ENCODE measurements at places on chromosomes 12 and 14. TPM values are rescaled to one million over a fixed set of nuclear protein-coding genes. Genes with fewer than 3 reads are reported as not detected.

COCH gene
- 30.0 TPM for total RNA-seq

NAV3 gene
- 5.0 TPM for total RNA-seq

MYO1A gene
- 0.52 TPM for total RNA-seq

DNA sequence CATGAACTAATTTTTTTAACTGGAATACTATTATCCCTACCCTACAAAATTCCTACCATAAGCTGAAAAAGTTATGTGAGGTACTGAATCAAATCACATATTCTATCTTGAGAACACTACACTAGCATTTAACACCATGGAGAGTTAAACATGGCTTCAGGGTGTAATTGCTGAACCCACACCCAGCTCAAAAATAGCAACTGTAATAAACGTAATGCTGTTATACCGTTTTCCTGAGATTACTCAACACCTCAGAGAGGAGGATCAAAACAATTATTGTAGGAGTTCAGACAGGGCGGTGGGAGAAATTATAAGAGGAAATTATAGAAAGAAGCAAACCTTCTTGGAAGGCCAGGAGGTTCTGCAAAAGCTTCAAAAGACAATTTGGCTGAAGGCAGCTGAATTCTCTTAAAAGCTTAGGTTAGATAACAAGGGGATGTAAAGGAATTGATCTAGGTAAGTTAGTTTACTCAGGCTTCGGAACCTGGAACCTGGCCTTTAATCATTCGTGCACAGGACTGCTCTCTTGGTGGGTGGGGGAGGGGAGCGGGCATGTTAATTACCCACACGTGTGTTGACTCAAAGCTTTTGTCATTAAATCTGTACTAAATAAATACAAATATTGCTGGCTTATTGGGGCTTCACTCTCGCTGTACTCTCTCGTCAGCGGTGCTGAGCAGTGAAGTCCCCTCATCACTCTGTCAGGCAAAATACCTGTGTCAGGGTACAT lies 12.1 kb upstream of the IPO8 start:
- DNase-seq = no peak

DNA sequence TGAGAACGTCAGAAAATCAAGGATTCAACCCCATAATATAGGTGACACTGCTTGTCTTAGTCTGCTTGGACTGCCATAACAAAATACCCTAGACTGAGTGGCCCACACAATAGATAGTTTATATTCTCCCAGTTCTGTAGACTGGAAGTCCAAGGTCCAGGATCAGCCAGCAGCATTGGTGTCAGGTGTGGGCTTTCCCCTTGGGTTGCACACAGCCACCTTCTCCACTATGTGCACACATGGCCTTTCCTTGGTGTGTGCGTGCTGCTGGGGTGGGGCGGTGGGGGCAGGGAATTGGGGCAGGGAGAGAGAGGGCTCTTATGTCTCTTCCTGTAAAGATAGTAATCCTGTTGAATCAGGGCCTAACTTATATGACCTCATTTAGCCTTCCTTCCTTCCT lies 106.4 kb downstream of the SLC25A47 start:
- DNase-seq = no peak

DNA sequence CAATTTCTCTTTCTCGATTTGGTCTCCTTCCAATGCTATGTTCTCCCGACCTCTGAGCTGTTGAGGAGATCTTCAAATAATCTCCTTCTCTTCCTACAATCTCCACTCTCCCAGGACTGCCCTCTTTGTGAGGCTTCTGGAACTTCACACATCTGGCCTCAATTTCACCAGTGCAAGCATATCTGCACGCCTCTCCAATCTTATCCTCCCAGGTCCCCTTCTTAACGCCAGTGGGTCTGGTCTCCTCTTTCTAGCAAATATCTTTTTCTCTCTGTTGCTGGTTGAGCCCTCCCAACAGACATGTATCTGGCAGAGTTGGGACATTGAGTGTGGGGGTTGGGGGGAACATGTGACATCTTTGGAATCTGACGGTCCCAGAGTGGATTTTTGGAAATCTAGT lies 17.9 kb downstream of the RTL1 start:
- no peak for DNase-seq

DNA sequence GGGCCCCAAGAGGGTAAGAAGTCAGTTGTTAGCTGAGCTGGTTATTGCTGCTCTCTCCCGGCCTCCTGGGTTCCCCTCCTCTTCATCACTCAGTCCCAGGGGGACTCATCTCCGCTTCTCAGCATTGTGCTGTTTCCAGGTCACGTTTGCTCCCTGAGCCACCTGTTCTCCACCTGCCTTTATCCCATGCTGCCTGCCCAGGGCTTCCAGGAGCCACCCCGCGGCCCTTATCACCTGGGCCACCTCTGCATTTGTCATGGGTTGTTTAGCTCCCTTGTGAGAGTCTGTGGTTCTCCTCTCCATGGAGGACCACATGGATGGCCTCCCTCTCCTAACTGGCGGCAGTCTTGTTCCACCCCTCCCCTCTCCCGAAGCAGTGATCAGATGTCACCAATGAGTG lies 36.0 kb downstream of the SYNDIG1L start:
- DNase-seq = no peak

DNA sequence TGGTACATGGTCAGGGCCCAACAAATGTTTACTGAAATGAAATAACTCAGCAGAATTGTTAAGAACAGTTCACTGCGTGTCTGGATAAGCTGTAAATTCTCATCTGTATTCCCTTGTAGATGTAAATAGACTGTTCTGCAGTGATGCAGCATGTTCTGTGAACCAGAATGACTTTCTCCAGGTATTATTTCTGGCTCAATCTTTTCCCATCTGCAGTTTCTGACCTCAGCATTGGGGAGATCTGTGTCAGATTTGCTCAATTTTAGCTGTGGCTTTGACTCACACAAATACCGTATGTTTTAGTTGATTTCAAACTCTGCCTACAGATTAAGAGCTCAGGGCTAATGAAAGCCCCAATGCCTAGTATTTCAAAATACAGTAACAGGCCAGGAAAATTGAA lies 49.2 kb upstream of the DICER1 start:
- no peak for DNase-seq

- DNase-seq = no peak
Measured at GRCh38 chr12:120762086-120762485, 36.5 kb downstream of the ACADS start.

DNA sequence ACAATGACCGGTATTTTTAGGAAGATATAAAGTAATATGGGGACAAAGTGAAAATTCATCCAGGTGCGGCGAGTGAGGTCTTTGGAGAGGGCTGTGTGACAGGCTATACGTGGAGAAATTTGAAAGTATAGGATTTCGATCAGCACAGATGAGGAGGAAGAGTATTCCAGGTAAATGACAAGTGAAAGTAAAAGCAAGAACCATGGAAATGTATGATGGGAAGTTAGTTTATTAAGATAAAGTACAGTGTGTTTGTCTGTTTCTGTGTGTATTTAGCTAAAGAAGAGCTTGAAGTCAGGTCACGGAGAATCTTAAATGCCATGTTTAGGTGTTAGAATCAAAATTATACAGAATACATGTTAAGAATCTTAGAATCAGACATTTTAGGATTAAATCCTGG lies 239.0 kb downstream of the CPNE8 start:
- no peak for DNase-seq

GRCh38 chr12:4036671-4037271 lies 163.6 kb upstream of the PARP11 start:
- DNase-seq = no peak

DNA sequence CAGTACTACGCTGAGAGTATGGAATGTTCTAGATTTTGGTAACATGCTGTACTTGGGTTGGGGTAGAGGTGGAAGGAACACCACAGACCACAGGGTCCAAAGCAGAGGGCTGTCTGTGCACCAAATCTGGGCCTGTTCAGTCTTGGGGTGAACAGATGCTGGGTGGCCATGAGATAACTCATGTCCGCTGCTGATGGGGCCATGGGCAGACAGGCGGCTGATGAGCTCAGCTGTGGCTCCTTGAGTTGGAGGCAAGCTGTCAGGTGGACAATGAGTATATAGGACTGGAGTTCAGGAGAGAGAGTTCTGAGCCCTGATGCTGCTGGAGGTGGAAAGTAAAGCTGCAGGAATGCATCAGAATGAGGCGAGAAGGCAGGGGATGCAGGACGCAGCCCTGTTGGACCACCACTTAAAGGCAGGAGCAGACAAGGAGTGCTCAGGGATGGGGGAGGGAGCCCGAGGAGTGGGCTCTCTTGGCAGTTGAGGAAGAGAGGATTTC lies 6.2 kb downstream of the SMIM41 start:
- DNase-seq = no peak

DNA sequence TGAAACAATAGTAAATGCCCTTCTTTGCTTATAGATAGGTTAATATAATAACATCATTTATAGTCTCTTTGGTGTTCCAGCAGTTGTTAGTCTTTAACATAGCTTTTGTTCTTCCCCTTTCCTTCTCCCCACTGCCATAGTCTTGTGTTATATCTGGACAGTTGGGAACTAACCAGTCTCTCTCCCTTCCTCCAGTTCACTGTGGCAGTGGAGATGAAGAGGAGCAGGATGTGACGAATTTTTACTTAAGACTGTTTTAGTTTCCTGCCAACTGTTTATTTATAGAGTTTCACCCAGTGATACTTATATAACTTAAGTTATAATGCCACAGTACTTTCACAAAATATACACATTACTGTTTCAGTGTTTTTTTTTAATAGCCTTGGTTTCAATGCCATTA lies 277.4 kb downstream of the PDZRN4 start:
- DNase-seq = no peak

GRCh38 chr12:56387152-56387736 lies 24.6 kb upstream of the APOF start:
- no peak for DNase-seq

GRCh38 chr14:85165094-85165493 lies 364.9 kb upstream of the FLRT2 start:
- DNase-seq = no peak
